ENCODE measurements at places on chromosomes 3 and 15. TPM values are rescaled to one million over a fixed set of nuclear protein-coding genes. Genes with fewer than 3 reads are reported as not detected.

P3H2 gene
- not detected for total RNA-seq

LMAN1L gene
- total RNA-seq = 3.8 TPM

ENTPD3 gene
- total RNA-seq = not detected

CASR gene
- not detected for total RNA-seq

CKMT1A gene
- total RNA-seq = not detected

MNS1 gene
- total RNA-seq = not detected

PTH1R gene
- not detected for total RNA-seq

TNFAIP8L3 gene
- total RNA-seq = 0.17 TPM

TSEN2 gene
- total RNA-seq = 13.3 TPM

SEMA4B gene
- total RNA-seq = 30.7 TPM

ZNF80 gene
- 0.39 TPM for total RNA-seq

CHRNA3 gene
- not detected for total RNA-seq

NAALADL2 gene
- total RNA-seq = not detected

TSPAN3 gene
- 19.2 TPM for total RNA-seq

SPATA12 gene
- total RNA-seq = not detected

ESYT3 gene
- 0.41 TPM for total RNA-seq

WWTR1 gene
- total RNA-seq = 1.1 TPM

C15orf39 gene
- total RNA-seq = 117 TPM

CHRD gene
- not detected for total RNA-seq

GOLGA6L4 gene
- total RNA-seq = 1.2 TPM

RRP9 gene
- 37.5 TPM for total RNA-seq

UBE2E2 gene
- total RNA-seq = 3.9 TPM

STRIT1 gene
- not detected for total RNA-seq

GRK7 gene
- total RNA-seq = not detected

HTR3E gene
- not detected for total RNA-seq

All from T-helper 1 cell treated with Interleukin-12 subunit alpha and Interleukin-12 subunit beta and Interleukin-4 antibody, amounts not matched to agents 30 ng/mL and 1 ng/mL, for 36 hours (primary cell).